ENCODE measurements at places on chromosomes 2 and 18.

GRCh38 chr2:88627856-88628570 lies 749 bp upstream of the EIF2AK3 start:
- peak; percentile 67 for DNase-seq

DNA sequence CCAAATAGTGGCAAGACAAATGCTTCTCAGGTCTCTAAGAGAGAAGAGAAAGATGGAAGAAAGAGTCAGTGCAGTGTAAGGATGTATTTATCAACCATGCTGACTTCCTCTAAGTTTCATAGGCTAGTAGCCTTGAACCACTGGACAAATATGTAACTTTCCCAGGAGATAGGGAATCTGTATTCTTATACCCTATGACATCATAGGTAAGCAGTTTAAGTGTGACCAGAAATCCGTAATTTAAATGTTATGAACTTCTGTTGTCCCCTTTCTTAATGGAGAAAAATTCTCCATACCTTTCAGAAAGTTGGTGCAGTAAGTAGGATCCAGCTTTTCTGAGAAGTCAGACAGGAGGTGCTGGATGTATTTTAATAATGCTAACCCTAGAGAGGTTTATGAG lies 256.2 kb downstream of the LNPK start:
- no peak for DNase-seq

DNA sequence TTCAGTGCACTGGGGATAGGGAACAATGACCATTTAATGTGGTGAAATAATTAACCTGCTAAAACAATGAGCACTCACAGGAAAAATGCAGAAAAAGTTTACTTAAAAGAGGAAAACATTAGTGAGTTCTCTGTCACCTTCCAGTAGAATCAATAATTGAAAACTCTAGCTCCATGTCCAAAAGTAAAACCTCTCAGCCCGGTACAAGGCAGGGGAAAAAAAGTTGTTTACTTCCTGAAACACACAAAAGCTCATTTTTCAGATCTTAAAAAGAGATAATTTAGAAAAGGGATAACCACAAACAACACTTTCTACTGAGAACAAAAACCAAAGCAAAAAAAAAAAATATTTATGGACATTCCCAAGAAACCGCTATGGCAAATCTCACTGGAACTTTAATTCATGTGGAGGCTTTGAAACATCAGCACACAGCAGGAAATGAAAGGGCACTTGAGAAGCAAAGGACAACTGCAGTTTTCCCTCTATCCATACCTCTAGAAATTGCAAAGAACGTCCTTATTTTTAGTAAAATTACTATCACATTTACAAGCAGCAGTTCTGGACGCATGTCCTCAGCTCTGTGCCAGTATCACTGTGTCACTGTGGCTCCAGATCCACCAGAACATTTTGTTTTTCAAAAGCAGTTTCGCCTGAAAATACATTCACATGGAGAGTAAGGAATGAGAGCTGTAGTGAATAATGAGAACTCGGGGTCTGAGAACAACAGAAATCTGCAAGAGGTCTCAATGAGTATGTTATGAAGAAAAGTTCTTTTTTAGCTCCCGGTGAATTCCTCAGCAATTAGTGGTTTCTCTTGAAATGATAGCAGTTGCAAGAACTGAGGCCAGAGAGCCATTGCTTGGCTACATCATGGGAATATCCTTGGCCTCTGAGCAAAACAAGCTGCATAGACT lies 44.7 kb upstream of the DNAH7 start:
- no peak for DNase-seq

GRCh38 chr2:8495189-8495989 lies 186.5 kb upstream of the ID2 start:
- no peak for DNase-seq

- DNase-seq, result no peak
These were observed 44.4 kb downstream of the PTPN2 start for GRCh38 chr18:12839526-12840196.

All from BE2C (cell line).